GM13977 (cell line): ENCODE measurements at places on chromosomes 5 and 9.

DNA sequence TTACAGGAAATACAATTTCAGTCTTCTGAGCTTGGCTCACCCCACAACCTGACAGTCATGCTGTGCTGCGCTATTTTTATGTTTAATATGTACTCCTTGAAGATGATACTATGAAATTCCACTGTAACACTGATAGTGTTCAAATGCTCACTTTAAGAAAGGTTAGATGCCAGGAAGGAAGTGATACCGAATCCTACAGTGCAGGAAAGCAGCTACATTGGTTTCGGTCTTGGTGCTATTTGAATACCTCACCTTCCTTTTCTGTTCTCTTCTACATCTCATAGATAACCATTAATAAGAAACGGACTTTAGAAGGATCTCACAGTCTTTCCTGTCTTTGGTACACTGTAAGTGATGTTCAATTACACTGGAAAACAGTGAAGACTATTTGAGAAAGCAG is 117.6 kb downstream of the SEMA5A start:
- no peak for DNase-seq

DNA sequence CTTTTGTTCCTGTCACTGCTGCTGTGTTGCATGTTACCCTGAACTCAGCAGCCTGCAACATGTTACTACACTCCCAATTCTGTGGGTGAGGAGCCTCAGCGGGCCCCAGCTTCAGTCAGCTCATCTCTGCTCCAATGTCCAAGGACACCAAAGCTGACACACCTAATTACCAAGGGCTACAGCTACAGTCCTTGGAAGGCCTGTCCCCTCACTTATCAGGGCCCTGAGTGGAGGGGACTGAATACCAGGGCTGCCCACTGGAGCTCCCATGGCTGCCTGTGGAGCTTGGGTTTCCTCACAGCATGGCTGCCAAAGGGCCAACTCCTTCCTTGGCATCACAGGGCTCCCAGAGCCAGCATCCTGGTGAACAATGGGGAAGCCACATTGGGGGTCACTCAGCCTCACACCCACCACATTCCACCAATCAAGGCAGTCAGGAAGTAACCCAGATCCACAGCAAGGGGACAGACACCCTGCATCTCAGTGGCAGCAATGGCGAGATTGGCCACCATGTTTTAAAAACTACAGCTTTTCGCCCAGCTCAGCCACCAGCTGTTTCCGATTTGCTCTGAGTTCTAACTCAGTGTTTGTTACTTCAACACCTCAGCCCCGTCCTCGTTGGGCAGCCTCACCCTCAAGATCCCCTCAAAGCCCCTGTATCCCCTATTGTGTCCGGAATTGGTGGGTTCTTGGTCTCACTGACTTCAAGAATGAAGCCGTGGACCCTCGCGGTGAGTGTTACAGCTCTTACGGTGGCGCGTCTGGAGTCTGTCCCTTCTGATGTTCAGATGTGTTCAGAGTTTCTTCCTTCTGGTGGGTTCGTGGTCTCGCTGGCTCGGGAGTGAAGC is 18.9 kb downstream of the SEMA4D start:
- no peak for DNase-seq

DNA sequence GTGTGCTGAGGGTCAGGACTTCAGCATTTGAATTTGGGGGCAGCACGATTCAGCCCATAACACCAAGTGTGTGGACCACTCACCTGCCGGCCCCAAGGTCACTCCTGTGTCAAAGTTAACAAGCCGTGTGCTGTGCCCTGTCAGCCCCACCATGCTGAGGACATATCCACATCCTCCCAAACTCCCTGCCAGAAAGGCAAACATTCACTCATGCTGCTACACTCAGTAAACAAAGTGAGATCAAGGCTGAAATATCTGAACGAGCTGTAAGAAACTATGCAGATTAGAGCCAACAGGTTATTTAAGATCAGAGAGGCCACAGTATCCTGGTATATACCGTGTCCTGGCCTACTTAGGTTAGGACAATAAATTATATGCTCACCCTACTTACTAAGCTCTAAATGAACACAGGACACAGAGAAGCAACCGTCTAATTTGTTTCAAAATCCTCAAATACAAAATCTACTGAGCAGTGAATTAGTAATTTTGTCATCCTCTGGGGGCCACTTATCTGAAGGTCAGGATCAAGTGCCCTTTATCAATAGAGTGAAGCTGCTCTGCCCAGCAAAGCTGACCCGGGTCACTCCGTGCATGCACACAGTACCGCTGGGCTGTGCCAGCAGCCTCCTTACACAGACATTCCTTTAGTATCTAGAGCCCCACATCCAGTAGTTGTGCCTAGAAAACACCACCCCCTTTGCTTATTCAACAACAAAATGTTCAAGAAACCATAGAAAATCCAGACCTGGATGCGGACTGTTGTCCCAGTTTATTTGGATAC is 28.2 kb downstream of the RETREG1 start:
- DNase-seq = no peak

DNA sequence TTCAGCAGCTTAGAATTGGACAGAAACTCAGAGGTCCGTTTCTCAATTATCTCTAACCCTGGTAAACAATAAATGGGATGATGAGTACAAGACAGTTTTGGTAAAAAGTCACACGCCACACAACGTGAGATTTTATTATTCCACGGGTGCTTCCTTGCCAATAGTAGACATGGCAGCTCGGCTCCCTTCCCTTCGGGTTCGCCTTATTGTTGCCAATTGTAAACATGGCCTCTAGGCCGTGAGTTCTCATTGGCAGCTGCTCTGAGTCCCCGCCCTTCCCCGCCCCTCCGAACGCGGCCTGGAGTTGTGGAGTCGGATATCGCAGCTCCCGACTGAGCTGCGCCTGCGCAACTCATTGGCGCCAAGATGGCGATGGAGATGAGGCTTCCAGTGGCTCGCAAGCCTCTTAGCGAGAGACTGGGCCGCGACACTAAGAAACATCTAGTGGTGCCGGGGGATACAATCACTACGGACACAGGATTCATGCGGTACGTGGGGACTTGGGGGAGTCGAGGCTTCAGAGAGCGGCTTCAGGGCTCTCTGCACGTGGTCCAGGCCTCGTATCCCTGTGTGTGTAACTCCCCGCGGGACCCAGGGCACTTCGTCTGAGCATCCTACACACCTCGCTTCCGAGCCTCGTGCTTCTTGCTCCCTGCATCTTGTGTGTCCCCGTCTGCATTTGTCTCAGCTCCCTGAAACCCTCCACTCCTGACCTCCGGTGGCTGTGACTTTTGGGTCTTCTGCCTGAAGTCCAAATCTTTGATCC is at the start of gene EXOSC2:
TSS of gene EXOSC2 (plus strand) at position 355 of the 766 bp plus-strand sequence. CDS start at position 367, 12 bp downstream.
- peak; percentile 98 for DNase-seq

DNA sequence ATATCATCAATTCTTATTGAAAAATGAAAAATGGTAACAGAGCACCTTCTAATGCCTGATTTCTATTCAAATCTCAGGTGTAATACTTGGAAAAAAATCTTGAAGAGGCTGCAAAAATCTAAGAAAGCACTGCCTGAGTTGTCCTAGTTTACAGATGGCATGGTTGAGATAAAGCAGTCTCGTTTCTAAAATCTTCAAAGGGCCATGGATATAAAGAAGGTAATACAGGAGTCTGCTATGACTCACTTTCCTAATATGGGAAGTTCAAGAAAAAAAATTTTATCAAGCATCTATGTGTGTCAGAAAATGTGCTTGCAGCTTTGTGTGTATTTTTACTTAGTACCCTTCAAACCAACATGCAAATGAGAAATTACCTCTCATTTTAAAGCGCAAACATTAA is 163.3 kb downstream of the DMAC1 start:
- DNase-seq = no peak

- DNase-seq = no peak
Measured at GRCh38 chr9:4333231-4333740, 33.4 kb upstream of the GLIS3 start.

GRCh38 chr5:174167080-174167910 is 121.8 kb downstream of the NSG2 start:
- no peak for DNase-seq

- no peak for DNase-seq
Measured at GRCh38 chr9:86795047-86795442, 152.3 kb downstream of the GAS1 start.

DNA sequence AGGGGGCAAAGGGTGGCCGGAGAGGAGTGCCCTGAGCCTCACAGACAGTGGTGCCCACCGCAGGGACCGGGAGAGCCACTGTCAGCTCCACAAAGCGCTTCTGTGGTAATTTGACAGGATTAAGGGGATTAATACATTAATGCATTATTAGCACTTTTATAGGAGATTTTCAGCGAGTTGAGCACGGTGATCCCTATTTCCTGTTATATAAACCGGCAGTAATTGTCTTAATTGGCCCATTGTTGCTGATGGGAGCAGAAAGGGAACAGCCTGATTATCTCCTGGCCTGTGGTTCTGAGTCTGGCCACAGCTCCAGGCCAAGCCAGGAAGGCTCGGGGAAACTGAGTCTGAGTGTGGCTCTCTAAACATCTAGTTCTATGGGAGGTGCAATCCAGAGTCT is 423.6 kb downstream of the CDK5RAP2 start:
- no peak for DNase-seq

GRCh38 chr9:104776797-104777196 is 12.9 kb downstream of the NIPSNAP3B start:
- DNase-seq = no peak

- DNase-seq = peak; percentile 81
Measured at GRCh38 chr9:129888293-129889121, 53.2 kb downstream of the USP20 start.

DNA sequence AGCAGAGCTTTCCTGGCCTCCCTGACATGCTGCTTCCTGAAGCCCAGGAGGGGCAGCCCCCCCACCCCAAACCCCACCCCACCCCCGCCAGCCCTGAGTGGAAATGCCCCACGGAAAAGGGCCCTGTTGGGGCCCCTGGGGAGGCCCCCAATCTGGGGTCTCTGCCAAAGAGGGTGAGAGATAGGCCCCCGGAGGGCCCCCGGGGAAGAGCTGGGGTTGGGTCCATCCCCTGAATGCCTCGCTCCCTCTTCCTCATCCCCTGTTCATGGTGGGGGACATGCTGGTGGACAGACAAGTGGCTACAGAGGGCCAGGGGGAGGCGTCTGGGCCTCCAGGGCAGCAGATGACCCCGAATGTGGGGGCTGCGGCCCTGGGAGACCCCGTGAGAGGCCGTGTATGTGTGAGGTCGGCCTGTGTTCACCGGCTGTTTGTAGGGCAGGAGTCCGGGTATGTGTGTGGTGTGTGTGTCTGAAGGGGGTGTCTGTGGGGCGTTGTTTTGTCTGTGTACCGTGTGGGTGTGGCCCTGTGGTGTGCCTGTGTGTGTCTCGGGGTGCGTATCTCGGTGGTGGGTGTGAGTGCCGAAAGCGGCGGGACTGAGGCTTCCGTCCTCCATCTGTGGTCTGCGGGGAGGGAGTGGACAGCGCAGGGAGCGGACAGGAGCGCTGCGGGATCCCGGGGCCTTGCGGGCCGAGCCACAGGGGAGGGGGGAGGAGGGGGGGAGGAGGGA is 11.3 kb downstream of the C9orf50 start:
- peak; percentile 81 for DNase-seq
